ENCODE measurements at places on chromosomes 1 and 21. TPM values are rescaled to one million over a fixed set of nuclear protein-coding genes. Genes with fewer than 3 reads are reported as not detected.

DNA sequence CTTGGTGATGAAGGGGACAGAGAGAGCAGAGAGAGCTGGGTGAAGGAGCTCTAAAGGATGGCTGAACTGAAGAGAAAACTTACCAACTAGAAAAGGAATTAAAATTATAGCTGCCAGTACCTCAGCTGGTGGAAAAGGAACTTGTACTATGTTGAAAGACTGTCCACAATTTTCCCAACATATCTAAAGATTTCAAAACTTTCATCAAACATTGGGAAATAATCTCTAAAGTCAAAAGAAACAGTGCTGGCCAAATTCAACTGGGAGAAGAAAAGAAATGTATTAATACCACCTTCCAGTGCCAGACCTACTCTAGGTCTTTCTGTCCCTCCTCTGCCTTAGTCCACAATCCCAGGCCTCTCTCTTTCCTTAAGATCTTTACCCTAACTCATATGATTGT is 6.1 kb downstream of the SMG5 start:
- DNase-seq = no peak

Gene C1orf210
- total RNA-seq = not detected

Gene HS2ST1
- 19.2 TPM for total RNA-seq

Gene IARS2
- total RNA-seq = 78.5 TPM

DNA sequence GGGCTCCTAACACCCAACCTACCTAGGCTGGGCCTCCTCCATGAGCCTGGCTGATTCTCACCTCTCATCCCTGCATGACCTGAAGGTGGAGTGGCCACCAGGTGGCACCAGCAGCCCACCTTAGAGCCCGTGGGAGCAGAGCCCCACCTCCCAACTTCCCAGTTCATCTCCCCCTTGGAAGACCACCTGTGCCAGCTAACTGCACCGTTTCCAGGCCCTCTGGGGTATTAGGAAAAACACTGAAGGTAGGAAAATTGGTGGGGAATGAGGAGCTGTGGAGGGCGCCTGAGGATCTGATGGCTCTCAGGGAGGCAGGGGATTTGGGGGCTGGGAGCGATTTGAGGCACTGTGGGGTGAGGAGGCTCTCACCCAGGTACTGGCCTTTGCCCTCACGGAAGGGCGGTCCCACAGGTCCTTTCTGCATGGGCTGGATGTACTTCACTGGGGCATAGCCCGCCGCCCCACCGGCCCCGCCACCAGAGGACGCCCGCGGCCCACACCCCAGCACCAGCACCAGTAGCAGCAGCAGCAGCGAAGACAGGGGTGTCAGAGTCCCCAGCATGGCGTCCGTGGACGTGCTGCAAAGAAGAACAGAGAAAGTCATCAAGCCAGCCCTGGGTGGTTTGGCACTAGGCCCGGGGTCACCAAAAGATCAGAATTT is 11.1 kb downstream of the ADPRS start:
- DNase-seq = no peak

Gene MTARC1
- total RNA-seq = 539 TPM

Gene KRTAP19-4
- not detected for total RNA-seq

DNA sequence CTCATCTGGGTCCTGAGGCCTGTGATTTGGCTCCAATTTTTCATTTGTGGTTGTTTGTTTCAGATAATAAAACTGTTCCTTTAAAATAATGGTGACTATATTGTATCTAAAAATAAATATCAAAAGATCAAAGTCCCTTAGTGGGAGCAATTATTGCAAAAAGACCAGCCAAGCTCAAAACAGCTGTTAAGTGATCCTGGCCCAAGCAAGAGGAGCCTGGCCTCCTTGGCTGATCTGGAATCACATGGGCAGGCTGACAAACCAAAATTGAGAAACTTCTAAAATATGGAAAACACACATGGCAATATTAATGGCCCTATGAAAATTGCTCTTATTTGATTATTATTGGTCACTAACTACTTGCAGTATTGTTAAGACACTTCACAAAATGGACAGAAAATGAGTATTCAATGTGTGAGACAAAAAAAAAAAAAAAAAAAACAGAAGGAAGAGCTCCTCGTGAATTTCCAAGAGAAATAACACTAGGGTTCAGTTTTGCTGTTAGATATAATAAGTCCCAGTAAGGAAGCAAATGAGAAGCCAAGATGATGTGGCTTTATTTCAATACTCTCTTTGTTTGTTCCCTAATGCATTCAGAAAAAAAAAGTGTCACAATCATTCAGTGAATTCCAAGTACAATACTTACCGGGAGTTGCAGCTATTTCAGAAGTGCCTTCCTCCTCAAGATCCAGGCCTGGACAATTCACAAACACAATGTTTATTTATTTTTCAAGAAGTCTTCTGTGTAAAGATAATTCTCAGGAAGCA is 105.1 kb downstream of the SEC16B start:
- DNase-seq = no peak

Gene ZNF326
- total RNA-seq = 15.4 TPM

GRCh38 chr1:94634977-94635416 is 93.4 kb upstream of the F3 start:
- DNase-seq = no peak

- no peak for DNase-seq
These were observed 72.4 kb downstream of the ABCA4 start for GRCh38 chr1:94048413-94049164.

Gene LDLRAD1
- total RNA-seq = not detected

DNA sequence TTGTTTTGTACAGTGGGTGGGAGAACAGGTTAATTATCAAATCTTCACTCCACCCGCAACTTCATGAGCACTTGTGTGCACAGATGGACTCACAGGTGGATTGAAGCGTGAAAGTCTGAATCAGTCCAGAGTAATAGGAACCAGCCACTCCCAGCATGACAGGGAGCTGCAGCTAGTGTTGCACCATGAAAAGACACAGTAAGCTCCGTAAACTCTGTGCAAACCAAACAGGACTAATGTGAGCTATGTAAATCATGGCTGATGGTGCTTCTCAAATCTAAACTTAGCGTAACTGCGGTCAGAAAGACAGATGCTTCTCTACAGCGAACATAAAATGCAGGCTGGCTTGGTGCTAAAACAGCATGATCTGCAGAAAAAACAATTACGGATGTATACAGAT is 114.4 kb downstream of the CENPF start:
- DNase-seq = no peak

DNA sequence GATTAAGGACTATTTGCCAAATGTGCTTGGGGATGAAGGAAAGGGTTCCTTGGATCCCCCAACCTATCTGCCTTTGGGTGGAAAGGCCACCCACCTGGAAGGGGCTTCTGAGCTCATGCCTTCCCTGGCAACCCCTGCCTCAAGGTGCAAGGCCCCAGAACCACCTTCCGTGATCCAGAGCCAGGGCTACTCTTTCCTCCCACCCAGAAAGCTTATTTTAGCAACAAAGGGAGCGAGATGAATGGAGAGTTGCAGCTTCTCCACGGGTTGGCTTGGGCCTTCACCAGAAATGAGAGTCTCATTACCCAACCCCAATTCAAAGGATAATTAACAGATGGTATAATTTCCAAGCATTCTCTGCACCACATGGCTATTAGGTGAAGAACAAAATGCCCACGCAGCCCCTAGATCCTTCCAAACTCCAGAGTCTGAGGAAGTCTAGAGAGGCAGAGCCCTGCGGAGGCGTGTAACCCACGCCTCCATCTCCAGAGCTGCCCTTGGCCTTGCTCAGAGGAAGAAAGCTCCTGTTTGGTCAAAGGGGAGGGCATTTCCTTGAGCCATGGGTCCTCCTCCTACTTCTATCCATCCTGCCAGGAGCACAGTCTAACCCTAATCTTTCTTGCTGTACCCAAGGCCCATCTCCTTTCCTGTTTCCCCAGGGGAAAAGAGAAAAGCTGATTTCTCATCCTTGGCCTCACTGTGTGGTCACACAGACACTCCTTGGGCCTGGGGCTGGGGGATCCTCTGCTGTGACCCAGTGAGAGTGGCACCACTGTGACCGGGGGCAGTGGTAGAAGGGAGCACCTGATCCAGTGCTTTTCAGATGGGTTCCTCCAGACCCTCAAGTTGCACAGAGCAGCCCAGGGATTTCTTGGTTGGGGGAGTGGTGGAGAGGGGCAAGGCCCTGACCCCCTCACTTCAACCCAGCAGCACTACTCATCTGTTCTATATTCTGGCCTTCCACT is 1.7 kb upstream of the CELSR2 start:
- DNase-seq = no peak

- no peak for DNase-seq
These were observed 96.8 kb upstream of the RUNX3 start for GRCh38 chr1:25026730-25027450.

Gene SPATA45
- not detected for total RNA-seq

Gene TMEM51
- total RNA-seq = 4.3 TPM

Gene COL8A2
- 3.3 TPM for total RNA-seq

DNA sequence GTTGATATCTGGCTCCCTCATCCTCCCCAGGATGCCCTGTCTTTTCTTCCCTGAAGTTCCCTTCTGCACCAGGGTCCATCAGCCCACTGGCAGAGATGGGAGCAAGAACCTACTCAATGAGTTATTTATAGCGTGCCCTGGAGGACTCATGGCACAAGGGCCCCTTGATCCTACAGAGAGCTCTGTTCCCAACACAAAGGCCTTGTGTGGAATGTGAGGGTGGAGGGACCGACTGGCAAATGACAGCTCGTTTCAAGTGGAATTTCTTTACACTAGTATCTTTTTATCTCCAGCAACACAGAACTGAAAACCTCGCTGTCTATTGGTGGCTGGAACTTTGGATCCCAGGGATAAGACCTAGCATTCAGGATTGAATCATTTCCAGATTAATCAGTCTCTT is 22.4 kb downstream of the CHI3L2 start:
- no peak for DNase-seq

- no peak for DNase-seq
These were observed 21.8 kb upstream of the HSD3B1 start for GRCh38 chr1:119485201-119485600.

- DNase-seq = no peak
These were observed 29.2 kb downstream of the SOX13 start for GRCh38 chr1:204102029-204102611.

DNA sequence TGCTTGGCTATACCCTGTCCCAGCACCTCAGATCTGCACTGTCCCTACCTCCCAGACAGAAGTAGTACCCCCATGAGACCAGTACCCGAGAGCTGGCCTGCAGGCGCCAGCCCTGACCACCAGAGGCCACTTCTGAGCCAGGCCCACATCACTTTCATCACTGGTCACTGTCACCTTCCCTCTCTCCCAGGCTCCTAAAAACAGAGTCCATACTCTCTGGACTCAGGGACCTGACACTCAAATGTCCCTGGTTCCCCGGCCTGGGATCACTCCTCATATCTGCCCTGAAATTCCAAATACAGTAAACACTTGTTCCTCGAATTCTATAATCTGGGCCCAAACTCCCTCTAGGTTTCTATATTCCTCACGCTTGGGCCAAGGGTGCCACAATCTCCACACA is 18.7 kb downstream of the TMEM53 start:
- no peak for DNase-seq

Gene LCE5A
- total RNA-seq = not detected

Gene MUL1
- total RNA-seq = 26.8 TPM

DNA sequence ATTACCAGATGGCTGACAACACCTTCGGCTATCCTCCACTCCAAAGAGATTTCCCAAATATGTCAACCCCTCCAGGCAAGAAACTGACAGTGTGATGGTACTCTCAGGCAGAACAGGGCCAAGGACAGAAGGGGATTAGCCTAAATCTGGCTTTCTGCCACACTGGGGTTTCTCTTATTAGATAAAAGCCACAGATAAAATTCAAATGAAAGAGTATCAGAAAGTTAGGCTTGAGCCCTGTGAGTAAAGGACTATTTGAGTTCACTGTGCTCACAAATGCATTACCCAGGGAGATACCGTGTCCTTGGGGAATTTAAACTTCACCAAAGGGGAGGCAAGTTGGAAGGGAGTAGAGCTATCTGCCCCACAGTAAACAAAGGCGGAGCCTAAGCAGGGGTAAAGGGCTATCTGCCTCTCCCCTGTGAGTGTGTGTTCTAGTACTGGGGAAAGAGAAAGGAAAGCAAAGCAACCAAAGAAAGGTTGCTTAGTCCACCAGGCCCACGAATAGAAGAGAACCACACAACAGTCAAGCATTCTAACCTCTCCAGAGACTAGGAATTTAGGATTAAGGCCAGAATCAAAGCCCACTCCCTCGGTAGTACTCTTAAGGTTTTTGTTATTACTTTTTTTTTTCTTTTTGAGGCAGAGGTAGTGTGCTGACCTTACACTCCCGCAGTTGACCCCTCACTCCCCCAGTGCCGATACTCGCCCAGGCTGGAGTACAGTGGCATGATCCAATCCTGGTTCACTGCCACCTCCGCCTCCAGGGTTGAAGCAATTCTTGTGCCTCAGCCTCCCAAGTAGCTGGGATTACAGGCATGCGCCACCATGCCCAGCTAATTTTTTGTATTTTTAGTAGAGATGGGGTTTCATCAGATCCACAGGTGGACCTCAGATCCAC is 12.7 kb downstream of the TPM3 start:
- DNase-seq = no peak

DNA sequence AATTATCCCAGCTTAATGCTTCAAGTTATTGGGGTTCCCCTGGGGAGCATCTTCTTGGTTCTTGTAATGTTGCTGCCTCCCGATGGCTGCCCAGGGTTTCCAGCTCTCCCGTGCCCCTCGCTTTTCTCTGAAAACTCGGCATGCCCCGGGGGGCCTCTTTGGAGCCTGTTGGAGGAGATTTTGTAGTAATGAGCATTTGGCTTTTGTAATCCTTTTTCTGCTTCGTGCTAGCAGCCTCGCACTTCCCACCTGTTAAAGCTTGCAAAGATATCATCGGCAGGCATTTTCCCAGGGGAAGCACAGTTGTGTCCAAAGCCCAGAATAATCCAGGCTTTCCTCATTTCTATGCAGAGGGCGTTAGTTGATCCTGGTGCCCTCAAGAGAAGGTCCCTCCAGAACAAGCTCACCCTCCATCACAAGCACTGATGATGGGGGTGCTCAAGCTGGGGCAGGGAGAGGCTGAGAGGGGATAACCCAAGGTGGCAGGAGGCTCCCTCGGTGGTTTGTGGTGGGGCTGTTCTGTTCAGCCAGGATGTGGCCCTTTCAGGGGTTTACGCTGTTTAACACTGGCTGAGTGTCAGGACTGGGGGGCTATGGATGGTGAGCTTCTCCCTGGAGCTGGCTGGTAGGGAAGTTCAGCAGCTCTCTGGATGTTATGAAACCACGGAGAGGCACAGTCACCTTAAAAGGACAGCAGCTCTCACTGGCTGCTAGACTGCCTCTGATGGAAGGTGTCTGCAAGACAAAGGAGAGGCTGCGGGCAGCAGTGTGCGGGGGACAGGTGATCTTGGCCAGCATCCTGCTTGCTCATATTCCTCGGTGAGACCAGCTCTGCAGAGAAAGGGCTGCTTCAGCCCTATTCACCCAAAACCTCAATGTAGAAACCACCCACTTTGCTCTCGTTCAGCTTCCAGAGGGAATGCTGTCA is 477.1 kb upstream of the VAMP3 start:
- no peak for DNase-seq

- DNase-seq = no peak
These were observed 96.6 kb downstream of the WDR4 start for GRCh38 chr21:42782723-42783242.

Gene TTC22
- total RNA-seq = not detected

GRCh38 chr1:246595146-246595545 is 28.9 kb downstream of the CNST start:
- DNase-seq = no peak

GRCh38 chr1:210587566-210587965 is 258.9 kb downstream of the HHAT start:
- no peak for DNase-seq
